ENCODE measurements at places on chromosomes 2 and 18. TPM values are rescaled to one million over a fixed set of nuclear protein-coding genes. Genes with fewer than 3 reads are reported as not detected.

- no peak for DNase-seq
Measured at GRCh38 chr2:50853441-50853840, 178.5 kb downstream of the NRXN1 start.

DNA sequence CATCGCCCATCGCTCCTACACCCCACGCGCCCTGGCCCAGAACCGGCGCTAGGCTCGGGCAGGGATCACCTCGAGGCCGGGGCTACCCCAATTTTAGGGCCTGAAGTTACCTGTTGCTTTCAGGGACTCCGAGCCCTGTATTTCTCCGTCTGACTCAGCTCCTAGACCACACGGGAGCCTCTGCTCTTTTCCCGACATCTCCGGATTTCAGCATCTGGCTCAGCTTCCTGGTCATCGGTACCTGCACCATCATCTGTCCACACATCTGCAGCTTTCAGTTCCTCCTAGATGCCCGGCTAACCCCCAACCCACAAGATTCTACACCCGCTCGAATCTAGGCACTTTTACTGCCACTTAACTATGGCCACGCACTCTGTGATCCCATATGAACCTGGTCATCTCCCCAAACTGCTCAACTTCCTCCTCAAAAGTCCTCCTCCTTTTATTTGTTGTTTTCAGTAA is 12.1 kb upstream of the HMSD start:
- DNase-seq, result no peak

GRCh38 chr18:7817575-7818230 is 250.6 kb downstream of the PTPRM start:
- DNase-seq, result no peak

DNA sequence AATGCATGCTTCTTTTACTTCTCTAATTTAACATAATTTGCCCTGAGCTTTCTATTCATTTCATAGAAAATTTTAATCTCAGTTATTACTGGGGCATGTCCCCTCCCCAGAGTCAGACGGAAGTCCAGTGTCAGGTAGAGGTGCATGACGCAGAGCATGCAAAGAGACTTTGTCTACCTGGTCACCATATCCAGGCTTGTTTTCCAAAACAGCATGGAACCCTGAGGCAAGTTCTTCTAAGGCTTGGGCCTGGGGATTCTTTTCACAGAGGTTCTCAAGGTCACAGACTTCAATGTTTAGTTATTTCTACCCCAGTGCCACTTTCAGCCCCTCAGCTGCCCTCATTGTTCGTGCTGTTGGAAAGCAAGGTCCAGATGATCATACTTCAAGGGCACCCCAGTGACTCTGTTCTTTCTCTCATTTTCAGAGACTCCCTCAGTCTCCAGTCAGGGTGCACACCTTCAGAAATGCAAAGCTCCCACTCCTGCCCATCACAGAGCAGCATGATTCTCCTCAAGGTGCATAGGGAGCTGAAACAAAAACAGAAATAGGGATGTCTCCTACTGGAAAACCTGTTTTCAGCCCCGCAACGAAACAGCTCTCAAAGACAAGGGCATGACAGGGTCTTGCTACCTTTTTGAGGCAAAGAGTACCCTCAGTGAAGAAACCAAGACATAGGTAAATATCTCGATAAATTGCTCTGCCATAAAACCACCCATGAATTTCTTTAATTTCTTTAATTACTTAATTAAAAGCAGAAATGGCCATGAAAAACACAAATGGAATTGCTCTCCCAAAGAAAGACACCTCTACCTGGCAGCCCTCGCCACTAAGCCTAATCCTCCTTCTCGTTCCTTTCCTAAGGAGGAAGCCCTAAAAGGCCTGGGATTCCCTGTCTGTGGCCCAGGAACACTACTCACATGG is 9.5 kb upstream of the EVA1A start:
- no peak for DNase-seq

DNA sequence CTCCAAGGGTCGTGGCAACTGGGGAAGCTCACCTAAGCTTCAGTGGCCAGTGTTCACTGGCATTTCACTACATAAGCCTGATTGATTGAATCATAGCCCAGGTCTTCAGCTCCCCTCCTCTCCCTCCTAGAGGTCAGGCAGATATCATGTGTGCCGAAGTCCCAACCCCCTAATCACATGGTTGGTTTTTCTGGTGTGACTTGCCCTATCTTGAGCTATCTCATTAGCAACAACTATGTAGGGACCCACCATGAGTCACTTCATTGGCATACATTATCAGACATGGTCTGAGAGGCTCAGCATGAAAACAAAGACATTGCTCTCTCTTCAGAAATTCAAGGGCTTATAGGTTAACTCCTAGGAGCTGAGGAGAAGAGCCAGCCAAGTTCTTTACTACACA is 76.8 kb downstream of the LYPD1 start:
- no peak for DNase-seq

- DNase-seq, result no peak
Measured at GRCh38 chr2:5409898-5410381, 282.2 kb upstream of the SOX11 start.

- DNase-seq, result no peak
Measured at GRCh38 chr2:148282201-148282600, 261.3 kb downstream of the MBD5 start.

DNA sequence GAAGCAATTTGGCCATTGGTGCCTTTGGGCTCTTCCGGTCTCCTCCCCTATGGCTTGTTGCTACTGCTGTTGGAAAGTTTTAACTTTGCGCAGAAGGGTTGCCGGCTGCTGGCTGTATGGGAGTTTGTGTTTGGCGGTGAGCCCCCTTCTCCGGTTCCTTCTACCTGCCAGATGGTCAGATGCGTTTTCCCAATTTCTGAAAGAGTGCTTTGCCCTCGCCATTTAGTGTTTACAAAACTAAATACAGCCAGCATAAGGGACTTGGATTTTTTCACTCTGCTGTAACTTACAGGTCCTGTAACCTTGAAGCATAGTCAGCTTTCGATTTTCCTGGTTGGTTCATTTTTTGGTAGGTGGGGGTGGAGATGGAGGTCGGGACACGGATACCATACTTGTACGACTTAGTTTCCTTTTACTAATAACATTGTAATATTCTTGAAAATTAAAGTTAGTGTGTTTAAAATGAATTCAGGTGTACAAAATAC is 604 bp downstream of the COQ10B start:
- peak; percentile 80 for DNase-seq

GRCh38 chr18:47166294-47166693 is 9.9 kb downstream of the IER3IP1 start:
- no peak for DNase-seq

DNA sequence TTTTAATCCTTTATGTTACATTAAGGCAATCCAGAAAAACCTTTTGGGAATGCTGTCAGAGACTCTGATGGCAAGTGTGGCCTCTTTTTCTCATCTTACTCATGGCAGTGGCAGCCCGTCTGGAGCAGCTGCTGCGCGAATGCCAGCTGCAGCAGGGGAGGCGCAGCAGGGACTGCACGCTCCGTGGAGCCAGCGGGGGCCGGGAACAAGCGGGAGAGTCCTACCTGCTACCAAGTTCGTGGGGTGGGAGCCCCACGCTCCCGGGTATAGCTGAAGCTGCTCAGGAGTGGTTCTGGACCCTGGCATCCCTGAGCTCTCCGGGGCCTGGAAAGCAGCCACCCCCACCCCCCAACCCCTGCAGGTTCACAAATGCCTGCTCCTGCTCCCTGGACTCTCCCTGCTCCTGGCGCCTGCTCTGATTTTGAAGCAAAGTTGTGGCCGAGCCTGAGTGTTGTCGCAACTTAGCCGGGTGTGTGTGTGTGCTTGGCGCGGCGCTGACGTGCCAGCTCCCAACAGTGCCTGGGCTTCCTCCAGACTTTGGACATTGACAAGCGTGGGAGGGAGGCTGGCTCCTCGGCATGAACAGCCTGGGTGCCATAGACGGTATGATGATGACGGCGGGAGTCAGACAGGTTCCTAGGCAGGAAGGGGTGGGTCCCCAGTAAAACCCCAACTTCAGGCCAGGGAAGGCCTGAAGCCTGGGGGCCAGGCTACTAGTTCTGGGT is 21.7 kb downstream of the TMX3 start:
- DNase-seq, result no peak

The MCFD2 gene
- 73.9 TPM for total RNA-seq

The TWIST2 gene
- not detected for total RNA-seq

The LRP1B gene
- 0.34 TPM for total RNA-seq

The MOGAT1 gene
- total RNA-seq, result 0.22 TPM

The INHA gene
- total RNA-seq, result not detected

The OSBPL1A gene
- total RNA-seq, result 18.9 TPM

The IMPA2 gene
- total RNA-seq, result 32.5 TPM

The C2orf80 gene
- total RNA-seq, result not detected

The REG3A gene
- total RNA-seq, result not detected

The FARP2 gene
- total RNA-seq, result 49.3 TPM
